ENCODE measurements at places on chromosomes 12 and 14. TPM values are rescaled to one million over a fixed set of nuclear protein-coding genes. Genes with fewer than 3 reads are reported as not detected.
A peak's percentile ranks its signal among the peaks of the same experiment; 100 is the strongest.

GRCh38 chr12:29212682-29213403, 63.8 kb downstream of the FAR2 start:
- no peak for DNase-seq

GRCh38 chr14:54053386-54053745, 96.7 kb upstream of the BMP4 start:
- no peak for DNase-seq

DNA sequence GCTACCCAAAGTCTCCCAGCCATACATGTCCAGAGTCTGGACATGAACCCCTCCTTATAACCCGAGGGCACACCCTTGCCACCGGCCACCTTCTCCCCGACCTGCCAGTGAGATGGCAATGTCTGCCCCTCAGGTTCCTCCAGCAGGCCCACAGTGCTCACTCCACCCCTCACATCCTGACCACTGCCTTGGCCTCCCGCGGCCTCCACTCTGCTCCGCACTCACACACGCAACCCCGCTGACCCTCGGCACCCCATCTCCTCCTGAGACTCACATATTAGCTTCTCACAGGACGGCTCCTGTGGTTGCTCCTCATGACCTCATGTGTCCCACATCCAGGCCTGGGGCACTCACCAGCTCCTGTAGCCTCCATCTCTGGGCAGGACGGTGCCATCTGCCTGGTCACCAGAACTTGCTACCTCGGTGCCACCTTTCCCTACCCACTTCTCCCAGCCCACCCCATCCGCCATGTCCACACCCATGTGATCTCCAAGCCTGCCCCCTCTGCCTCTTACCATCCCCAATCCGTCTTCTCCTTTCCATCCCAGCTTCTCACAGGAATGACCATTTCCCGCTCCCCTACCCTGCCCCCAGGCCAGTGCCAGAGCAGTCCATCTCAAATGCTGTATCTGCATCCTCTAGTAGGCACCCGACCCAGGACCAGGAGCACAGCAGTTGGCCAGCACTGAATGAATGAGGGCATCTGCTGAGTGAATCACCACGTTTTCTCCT, 198.6 kb upstream of the DIO3 start:
- DNase-seq, result no peak

DNA sequence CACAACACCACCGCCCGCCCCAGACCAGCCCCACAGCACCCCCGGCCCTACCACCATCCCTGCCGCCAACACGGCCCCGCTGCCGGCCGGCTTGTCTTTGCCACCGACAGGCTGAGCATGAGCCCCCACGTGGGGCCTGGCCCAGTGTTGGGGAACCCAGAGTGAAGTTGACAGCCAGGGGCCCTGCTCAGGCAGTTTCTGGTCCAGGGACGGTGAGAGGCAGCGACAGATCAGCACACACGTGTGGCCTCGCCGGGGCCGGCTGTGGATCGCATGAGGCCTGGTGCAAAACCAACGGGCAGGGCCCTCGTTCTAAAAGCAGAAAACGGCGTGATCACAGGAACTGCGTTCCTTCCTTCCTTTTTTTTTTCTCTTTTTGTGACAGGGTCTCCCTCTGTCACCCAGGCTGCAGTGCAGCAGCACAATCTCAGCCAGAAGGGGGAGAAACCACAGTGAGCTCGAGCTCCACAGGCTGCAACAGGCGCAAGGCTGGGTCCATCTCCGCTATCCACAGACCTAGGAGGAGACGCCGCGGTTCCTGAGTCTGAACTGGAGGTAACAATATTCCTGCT, 50.5 kb upstream of the FBRSL1 start:
- DNase-seq, result peak; percentile 33

DNA sequence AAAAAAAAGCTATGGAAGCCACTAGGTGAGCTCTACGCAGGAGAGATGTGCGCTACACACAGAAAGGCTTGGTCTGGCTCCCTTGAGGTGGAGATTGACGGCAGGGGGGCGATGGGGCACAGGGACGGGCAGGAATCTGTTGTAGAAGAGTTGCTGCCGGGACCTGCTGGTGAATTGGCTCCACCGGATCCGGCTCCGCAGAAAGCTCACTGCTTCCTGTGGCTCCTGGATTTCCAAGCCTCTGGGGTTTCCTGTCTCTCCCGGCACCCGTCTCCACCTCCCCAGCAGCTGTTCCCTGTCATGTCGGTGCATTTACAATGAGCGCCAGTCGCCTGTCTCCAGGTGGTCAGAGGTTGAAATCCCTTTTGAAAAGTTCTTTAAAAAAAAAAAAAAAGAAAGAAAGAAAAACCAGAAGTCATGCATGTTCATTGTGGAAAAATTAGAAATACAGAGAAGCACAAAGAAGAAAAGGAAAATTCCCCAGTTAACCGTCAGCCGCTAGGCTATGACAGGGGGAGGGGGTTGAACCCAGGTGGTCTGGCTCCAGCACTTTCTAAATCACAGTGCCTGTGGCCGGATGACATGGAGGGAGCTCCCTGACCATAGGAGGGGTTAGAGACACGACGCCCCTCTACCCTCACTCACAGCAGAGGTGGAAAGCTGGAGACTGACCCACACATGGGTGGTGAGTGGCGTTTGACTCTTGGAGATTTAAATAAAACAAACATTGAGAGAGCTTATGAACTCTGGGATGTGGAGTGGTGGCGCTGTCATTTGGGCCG, 20.8 kb downstream of the FAM222A start:
- no peak for DNase-seq

GRCh38 chr12:98646294-98647090, 1.4 kb downstream of the APAF1 start:
- DNase-seq, result no peak

- DNase-seq, result no peak
Measured at GRCh38 chr14:100807979-100808734, 17.8 kb upstream of the MEG3 start.

- no peak for DNase-seq
Measured at GRCh38 chr12:132302466-132303358, 26.7 kb downstream of the GALNT9 start.

The CFAP54 gene
- total RNA-seq, result 0.90 TPM

DNA sequence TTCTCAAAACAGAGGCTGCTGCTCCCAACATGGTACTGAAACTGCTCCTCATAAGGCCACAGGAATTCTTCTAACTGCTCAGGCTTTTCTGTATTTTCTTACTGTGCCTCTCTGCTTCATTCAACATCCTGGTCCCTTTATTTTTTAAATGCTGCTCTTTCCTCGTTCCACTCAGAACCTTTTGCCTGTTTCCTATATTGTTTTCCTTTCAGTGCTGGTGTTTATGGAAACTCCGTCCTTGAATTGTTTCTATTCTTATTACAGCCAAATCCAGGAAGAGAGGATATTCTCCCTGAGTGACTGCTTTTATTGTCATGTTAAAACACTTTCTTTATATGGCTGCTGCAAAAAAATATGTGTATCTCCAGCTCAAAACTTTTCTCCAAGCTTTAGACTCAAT, 173.0 kb upstream of the E2F7 start:
- no peak for DNase-seq

- DNase-seq, result no peak
Measured at GRCh38 chr12:5872745-5873144, 72.3 kb downstream of the ANO2 start.

The SIX1 gene
- total RNA-seq, result not detected
